ENCODE measurements at places on chromosomes 3 and 15.

- peaks cover 4% of the 10 kb centered on the region for H3K27me3 ChIP-seq
- peaks cover 15% of the 10 kb centered on the region for H3K4me1 ChIP-seq
- H3K4me3 ChIP-seq = no peak overlapping the region
- DNase-seq = no peak
- no peaks in the 10 kb centered on the region for H3K36me3 ChIP-seq
Observed at GRCh38 chr15:100862162-100862561, 17.5 kb upstream of the ALDH1A3 start.

GRCh38 chr3:112109322-112109721 is 23.1 kb downstream of the C3orf52 start:
- no peaks in the 10 kb centered on the region for H3K36me3 ChIP-seq
- H3K4me1 ChIP-seq = no peaks in the 10 kb centered on the region
- no peak overlapping the region for H3K27ac ChIP-seq
- no peak overlapping the region for H3K4me3 ChIP-seq
- no peaks in the 10 kb centered on the region for H3K27me3 ChIP-seq

DNA sequence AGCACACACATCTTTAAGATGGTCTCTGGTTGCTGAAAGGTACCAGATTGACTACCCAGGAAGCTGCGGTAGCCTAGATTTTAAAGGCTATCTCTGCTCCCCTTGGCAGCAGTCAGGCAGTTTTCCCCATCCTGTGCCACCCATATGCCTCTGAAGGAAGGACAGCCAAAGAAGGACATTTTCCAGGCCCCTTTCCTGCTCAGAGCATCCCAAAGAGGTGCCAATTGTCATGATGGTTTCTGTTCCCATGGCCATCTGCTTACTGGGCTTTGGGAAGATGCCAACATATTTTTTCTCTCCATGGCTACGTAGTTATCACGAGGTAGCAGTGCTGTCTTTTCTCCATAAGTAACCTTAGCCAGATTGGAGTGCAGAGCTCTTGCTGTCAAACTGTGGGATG is 39.7 kb downstream of the UNC13C start:
- H3K27me3 ChIP-seq = no peaks in the 10 kb centered on the region
- no peak for DNase-seq
- no peak overlapping the region for H3K4me3 ChIP-seq
- H3K4me1 ChIP-seq = no peaks in the 10 kb centered on the region
- no peak overlapping the region for H3K27ac ChIP-seq

DNA sequence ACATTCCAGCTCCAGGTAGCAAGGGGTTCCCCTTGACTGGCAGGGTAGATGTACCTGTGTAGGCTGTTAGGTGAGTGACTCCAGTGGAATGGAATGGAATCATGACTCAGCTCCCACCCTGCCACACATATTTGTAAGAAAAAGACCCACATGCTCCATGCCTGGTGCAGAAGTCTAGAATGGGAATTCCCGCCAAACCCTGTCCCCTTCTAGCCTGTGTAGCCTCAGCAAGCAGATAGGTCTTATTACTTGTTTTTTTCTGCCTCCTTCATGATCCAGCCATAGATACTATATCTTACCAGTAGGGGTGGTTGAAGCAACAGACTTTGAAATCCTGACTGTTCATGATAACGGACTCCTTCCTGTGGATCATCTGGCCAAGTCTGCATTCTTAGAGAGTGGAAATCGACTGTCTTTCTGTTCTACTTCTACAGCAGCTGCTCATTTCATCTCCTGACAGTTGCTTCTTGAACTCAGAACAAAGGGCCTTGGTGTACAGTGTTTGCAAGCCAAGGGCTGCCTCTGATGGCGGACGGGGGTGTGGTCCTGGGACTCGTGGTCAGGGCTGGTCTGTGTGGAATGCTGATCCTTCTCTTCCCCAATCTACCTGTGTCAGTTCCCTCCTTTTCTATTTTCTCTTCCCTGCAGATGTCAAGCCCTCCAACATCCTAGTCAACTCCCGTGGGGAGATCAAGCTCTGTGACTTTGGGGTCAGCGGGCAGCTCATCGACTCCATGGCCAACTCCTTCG is 16.3 kb downstream of the SNAPC5 start:
- DNase-seq = peak; percentile 38
- peaks cover 25% of the 10 kb centered on the region for H3K36me3 ChIP-seq
- H3K4me3 ChIP-seq = no peak overlapping the region
- no peaks in the 10 kb centered on the region for H3K27me3 ChIP-seq
- H3K27ac ChIP-seq = no peak overlapping the region

- DNase-seq = no peak
- H3K4me1 ChIP-seq = no peaks in the 10 kb centered on the region
- H3K27me3 ChIP-seq = peaks cover 50% of the 10 kb centered on the region
- no peak overlapping the region for H3K27ac ChIP-seq
Observed at GRCh38 chr15:68844856-68845550, 24.3 kb upstream of the ANP32A start.

Data from IMR-90 (cell line).